ENCODE measurements at places on chromosomes 6 and 20. TPM values are rescaled to one million over a fixed set of nuclear protein-coding genes. Genes with fewer than 3 reads are reported as not detected.
A peak's percentile ranks its signal among the peaks of the same experiment; 100 is the strongest.

C6orf118 gene
- not detected for total RNA-seq

IMPG1 gene
- total RNA-seq, result 0.51 TPM

TRDN gene
- total RNA-seq, result not detected

FRS3 gene
- total RNA-seq, result 17.8 TPM

GRCh38 chr6:149108038-149108748 lies 209.3 kb upstream of the TAB2 start:
- no peak overlapping the region for H3K4me3 ChIP-seq
- no peaks in the 10 kb centered on the region for H3K4me1 ChIP-seq
- H3K27ac ChIP-seq, result no peak overlapping the region
- DNase-seq, result no peak

- H3K4me3 ChIP-seq, result no peak overlapping the region
- H3K36me3 ChIP-seq, result no peaks in the 10 kb centered on the region
- H3K4me1 ChIP-seq, result no peaks in the 10 kb centered on the region
- DNase-seq, result no peak
These were observed 402.7 kb upstream of the AGPAT4 start for GRCh38 chr6:161676586-161676985.

DNA sequence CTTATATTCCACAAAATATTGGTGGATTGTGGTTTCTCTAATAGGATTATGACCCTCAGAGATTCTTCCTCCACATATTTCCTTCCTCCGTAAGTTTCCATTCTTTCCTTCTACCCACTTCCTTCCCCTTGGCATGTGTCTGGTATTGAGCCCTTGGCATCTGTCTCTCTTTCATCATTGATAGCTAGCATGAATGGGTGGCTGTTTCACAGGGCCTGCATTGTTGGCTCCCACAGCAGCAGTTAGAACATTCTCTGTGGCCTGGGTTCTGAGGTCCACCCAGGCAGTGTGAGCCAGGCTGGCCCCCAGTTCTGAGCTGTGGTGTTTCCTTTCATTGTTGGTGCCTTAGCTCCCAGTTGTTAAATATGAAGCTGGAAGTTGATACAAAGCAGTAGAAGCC lies 125.3 kb downstream of the ANKS1A start:
- no peaks in the 10 kb centered on the region for H3K27me3 ChIP-seq
- H3K4me1 ChIP-seq, result peaks cover 11% of the 10 kb centered on the region
- no peak for DNase-seq
- no peaks in the 10 kb centered on the region for H3K36me3 ChIP-seq

RIMS1 gene
- total RNA-seq, result 12.3 TPM

DNA sequence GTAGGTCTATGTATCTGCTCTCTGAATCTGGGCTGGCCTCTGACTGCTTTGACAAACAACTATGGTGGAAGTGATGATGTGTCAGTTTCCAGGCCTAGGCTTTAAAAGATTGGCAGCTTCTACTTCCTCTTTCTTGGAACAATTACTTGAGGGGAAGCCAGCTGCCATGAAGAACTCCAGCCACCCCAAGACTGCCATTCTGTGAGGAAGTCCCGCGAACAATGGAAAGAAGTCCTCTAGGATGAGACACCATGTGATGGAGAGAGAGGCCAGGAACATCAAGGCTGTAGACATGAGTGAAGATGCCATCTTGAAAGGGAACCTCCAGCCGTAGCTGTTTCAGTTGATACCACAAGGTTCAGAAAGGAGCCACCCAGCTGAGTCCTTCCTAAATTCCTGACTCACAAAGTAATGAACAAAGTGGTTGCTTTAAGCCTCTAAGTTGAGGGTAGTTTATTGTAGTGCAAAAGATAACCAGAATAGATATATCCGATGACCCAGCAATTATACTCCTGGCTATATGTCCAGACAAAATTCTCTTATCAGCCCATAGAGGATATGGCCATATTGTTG lies 15.3 kb upstream of the TCF15 start:
- H3K36me3 ChIP-seq, result peaks cover 5% of the 10 kb centered on the region
- H3K27me3 ChIP-seq, result peaks cover 2% of the 10 kb centered on the region
- H3K4me1 ChIP-seq, result peaks cover 7% of the 10 kb centered on the region

DNA sequence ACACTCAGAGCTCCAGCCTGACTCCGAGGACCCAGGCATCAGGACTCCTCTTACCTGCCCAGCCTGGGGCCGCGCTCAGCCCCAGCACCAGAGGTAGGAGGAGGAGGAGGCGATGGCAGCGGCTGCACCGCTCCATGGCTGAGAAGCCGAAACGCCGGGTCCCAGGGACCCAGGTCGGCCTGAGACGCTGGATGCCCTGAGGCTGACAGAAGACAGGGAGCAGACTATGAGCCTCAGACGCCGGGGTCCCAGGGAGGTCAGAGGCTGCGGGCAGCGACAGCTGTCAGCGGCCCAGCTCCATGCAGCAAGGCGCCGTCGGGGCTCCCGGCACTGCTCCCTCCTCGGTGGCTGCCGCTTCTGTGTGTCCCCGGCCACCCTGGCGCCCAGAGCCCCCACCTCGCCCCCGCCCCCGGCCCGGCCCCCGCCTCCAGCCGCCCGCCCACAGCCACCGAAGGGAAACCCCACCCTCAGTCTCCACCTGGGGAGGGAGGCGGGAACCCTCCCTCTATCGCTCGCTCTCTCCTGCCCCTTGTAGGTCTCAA lies at the start of gene COL11A2:
Gene COL11A2 (minus strand): TSS at position 363 of the 542 bp plus-strand sequence. CDS start 227 bp downstream, at position 136.
- DNase-seq, result peak; percentile 49
- peaks cover 9% of the 10 kb centered on the region for H3K27me3 ChIP-seq
- peaks cover 5% of the 10 kb centered on the region for H3K36me3 ChIP-seq
- peak within 1 kb of the TSS; percentile 83 for H3K4me3 ChIP-seq

SCGN gene
- total RNA-seq, result 1.2 TPM

RUNX2 gene
- total RNA-seq, result not detected

GRCh38 chr6:160510199-160510598 lies 153.9 kb downstream of the LPA start:
- H3K4me1 ChIP-seq, result peaks cover 14% of the 10 kb centered on the region
- H3K36me3 ChIP-seq, result peaks cover 6% of the 10 kb centered on the region
- H3K27ac ChIP-seq, result no peak overlapping the region
- DNase-seq, result no peak

MCM9 gene
- total RNA-seq, result 18.0 TPM

BTN1A1 gene
- not detected for total RNA-seq

GRCh38 chr6:27176096-27176495 lies 71.4 kb upstream of the PRSS16 start:
- H3K4me1 ChIP-seq, result no peaks in the 10 kb centered on the region

- H3K36me3 ChIP-seq, result no peaks in the 10 kb centered on the region
- no peak overlapping the region for H3K27ac ChIP-seq
- peaks cover 11% of the 10 kb centered on the region for H3K4me1 ChIP-seq
- peak; percentile 79 for DNase-seq
These were observed 32.6 kb downstream of the C6orf15 start for GRCh38 chr6:31079656-31080261.

DNA sequence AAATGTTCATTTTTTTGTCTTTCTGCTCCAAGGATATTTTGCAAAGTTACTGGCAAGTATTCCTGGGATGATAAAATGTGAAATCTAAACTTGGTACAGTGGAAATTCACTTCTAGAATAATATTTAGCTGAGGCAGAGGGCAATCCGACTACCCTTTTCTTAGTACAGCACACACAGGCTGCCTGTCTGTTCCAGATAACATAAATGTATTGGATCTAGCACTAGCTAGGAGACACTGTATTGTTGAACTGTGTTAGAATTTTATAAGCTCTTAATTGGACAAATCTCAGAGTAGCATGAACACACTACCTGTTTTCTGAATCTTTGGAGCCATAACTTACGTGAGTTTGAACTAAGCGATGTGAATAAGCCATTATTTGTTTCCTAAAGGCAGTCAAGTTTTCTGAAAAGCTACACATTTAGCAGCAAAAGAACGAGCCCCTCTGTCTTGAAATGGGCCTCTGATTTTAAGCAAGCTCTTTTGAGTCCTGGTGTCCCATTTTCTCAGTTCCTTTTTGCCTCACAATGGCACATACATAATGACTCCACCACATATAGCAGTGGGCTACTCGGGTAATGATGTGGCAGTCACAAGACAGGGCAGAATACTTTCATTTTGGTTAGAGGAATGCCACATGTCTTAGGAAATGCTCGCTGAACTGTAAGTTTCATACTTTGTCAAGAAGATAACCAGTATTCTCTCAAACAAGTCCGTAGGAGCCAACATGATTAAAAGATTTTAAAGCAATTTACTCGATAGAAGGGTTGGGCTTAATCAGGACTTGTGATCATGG lies 116.5 kb upstream of the ESR1 start:
- no peaks in the 10 kb centered on the region for H3K27me3 ChIP-seq
- no peaks in the 10 kb centered on the region for H3K4me1 ChIP-seq
- no peak for DNase-seq
- H3K4me3 ChIP-seq, result no peak overlapping the region
- no peak overlapping the region for H3K27ac ChIP-seq

- H3K4me3 ChIP-seq, result peak overlapping the region; percentile 93
- peak overlapping the region; percentile 81 for H3K27ac ChIP-seq
These were observed 41.5 kb downstream of the ELMO2 start for GRCh38 chr20:46364670-46365486.

Data from glutamatergic neuron (in vitro differentiated cells).